ENCODE measurements at places on chromosomes 4 and X.

DNA sequence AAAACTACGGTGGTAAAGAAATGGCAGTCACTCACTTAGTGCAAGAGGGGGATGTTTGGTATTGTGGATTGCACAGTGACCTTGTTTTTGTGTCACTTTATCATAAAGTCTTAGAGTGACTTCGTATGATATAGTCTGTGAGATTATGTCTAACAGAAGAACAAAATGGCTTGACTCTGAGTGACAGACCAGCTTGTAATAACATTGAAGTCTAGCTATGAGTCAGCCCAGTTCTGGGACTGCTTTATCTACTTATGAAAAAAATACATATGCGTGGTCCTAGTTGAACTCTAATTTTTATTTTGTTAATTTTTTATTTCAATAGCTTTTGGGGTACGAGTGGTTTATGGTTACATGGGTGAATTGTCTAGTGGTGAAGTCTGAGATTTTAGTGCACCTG is 20.0 kb downstream of the DCLK2 start:
- no peak for DNase-seq

DNA sequence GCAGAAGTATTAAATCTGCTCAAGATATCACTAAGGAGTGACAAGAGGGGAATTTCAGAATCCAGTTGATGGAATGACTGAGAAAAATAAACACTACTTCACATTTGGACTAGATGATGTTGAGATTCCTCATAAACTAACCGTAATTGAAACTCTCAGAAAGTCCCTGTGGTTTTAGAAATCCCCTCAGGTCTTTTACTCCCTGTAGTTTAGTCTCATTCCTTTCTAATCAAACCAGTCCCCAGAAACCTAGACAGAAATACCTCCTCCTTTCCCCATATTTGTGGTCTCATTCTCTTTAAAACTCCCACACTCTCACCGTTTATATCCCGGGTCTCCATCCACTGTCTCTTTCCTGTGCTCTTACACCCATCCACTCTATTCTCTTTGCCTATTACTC is 15.0 kb upstream of the TLR1 start:
- no peak for DNase-seq

- no peak for DNase-seq
Observed at GRCh38 chr4:183182873-183183725, 84.0 kb downstream of the WWC2 start.

GRCh38 chrX:78322863-78323262 is 4.5 kb downstream of the CYSLTR1 start:
- no peak for DNase-seq

DNA sequence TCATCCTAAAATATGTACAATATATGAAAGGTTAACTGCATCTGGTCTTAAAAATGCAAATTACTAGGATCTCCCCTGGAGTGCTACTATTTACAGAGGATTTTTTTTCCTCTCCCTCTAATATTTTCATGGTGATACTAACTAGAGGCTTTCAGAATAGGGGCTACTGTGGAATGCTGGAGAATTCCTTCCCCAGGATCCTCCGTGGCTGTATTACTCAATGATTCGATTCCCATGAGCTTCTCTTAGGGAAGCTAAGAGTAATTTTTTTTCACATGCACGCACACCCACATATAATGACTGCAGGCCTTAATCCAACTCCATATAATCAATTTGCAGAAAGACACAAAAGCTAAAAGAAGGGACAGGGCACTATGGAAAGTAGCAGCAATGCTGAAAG is 184.7 kb downstream of the ARHGAP6 start:
- no peak for DNase-seq

Data from stimulated activated CD4-positive, alpha-beta T cell treated with anti-CD3 and anti-CD28 coated beads, Interleukin-1b, Interleukin-23, amount 100 ng/mL, for 1 hour (primary cell).